Stimulated activated CD4-positive, alpha-beta T cell treated with anti-CD3 and anti-CD28 coated beads, Interleukin-1b, Interleukin-23, amount 100 ng/mL, for 1 hour (primary cell): ENCODE measurements at places on chromosomes 16 and 17.

DNA sequence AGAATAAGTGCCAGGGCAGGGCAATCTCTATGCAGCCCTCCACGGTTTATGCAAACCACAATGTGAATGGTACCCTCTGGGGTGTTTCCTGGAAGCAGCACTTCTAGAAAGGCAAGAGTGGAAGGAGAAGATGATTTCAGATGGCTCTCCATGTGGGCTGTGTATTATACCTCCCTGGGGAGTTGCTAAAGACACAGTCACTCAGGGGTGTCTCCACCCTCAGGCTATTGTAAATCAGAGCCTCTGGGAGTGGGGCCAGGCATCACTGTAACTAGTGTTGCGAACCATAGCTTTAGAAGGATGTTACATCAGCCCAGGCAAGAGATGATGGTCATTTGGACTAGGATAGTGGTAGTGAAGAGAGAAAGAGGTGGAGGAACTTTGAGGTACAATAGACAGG lies 83.3 kb upstream of the ZKSCAN2 start:
- no peak for DNase-seq

DNA sequence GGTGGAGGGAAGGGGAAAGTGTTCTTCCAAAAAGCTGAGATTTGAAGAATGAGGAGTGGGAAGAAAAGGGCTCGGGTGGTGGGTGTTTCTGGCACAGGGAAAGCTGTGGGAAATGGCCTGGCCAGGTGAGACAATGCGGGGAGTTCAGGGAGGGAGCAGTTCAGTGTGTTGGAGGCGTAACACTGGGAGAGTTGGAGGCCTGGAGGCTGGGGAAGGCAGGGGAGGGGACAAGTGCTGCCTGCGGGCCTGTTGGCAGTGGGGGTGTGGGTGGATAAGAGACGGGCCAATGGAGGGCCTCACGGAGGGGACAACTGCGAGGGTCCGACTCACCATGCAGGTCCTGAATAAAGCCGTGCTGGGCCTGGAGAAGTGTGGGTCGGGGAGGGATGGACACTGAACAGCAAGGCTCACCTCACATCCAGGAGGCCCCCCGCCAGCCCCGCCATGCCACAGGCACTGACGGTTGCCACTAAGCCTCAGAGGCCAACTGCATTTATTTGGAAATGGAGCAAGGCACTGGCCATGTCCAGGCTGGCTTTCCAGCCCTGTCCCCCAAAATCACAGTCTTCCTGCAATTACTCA lies 17.8 kb upstream of the KRT19 start:
- no peak for DNase-seq

DNA sequence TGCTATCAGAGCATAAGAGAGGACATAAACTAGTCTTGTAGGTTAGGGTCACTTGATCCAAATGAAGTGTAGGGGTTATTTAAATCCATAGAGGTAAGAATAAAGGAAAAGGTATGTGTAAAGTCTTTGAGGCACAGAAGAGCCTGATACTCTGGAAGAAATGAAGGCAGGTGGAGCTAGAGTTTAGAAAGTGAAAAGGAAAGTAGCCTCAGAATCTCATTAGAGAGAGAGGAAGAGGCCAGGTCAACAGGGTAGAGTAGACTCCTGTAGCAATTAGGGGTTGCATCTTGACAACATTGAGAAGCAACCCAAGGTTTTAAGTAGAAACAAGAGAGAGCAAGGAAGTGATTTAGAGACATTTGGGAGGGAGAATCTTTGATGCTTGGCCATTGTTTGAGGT lies 235.2 kb upstream of the SOX9 start:
- DNase-seq = no peak

GRCh38 chr17:65121916-65122806 lies 15.0 kb upstream of the RGS9 start:
- DNase-seq = no peak

- DNase-seq = no peak
Measured at GRCh38 chr17:39716879-39717536, 13.3 kb downstream of the MIEN1 start.

DNA sequence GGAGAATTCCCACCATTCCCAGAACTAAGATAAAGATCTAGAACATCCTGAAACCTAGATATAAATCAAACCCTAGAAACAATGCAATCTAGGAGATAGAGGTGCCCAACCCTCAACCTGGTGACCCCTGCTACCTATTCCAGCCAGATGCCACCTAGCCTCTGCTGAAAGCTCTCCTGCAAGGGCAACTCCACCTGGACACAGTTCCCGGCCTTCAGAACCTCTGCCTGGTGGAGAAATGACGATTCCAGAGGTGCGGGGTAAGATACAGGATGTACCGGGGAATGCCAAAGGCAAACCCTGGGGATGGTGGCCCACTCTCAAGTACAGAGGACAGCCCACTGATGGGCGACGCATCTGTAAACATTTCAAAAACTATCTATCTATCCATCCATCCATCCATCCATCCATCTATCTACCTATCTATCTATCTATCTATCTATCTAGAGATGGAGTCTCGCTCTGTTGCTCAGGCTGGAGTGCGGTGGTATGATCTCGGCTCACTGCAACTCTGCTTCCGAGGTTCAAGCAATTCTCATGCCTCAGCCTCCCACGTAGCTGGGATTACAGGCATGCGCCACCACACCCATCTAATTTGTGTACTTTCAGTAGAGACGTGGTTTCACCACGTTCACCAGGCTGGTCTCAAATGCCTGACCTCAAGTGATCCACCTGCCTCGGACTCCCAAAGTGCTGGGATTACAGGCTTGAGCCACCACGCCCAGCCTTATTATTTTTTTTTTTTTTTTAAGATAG lies 19.0 kb downstream of the MEAK7 start:
- no peak for DNase-seq

DNA sequence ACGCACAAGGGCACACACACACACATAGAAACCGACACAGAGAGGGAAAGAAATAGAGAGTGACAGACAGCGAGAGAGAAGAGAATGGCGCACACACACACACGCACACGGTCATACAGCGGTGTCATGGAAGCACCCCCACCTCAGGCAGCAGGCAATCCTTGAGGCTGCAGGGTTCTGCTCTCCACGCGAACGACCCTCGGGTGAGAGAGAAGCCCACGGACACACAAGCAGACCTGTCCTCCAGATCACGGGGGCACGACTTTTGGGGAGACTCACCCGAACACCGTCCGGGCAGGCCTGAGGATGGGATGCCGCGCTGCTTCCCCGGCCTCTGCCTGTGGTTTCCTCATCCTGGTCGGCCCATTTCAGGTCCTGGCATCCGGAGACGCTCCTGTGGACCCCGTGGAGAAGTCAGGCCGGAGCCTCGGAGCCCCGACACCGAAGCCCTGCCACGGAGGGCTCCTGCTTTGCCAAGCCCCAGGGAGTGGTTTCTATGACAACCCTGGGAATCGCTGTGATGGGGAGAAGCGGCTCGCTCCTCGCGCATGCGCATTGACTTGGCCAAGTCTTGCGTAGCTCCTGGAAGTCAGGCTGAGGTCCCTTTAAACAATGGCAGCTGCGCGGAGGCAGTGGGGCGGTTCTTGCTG lies 118.2 kb upstream of the KCNJ18 start:
- peak; percentile 12 for DNase-seq

DNA sequence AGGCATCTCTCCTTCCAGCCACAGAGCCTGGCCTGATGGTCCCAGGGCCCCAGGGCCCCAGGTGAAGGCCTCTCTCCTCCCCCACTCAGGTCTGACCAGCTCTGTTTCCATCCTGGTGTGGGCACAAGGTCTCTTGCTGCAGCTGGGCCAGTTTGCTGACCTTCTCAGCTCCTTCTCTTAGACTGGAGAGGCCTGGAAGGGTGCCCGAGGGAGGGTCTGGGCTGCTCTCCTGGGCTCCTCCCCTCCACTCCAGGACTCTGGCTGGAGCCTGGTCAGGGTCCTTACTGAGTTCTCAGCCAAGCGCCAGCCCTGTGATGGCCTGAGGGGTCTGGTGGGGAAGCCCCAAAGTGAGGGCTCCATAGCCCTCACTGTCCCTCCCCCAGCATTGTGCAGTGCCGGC lies 12.4 kb downstream of the SOCS3 start:
- DNase-seq = no peak

DNA sequence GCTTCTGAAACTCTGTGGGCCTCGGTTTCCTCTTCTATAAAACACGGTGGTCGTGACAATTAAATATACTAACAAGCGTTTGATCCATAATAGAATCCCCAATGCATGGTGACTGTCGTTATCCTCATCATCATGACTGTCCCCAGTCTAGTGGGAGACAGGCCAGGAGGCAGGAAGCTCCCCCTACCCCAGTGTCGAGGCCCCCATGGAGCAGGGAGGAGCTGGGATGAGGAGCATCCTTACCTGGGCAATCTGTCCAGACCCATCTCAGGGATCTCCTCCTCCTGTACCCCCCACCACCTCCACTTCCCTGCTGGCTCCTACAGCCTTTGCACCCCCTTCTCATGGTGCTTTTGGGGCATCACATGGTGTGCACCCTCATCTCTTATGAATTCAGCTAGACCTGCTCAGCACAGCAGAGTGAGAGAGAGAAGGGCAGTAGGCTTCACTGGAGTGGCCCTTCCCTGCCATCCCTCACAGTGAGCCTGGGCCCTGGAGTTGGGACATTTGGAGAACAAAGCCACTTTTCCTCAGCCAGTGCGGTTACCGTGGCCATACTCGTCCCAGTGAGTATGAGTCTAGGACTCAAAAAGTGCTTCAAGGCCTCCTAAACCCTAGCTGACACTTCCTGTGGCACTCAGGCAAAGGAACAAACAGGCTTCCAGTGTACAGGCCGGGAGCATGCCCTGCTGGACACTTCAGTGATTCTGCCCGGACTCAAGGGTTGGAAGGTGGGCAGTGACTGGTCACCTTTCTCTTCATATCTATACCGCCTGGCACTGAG lies 148.6 kb downstream of the CLEC16A start:
- no peak for DNase-seq

DNA sequence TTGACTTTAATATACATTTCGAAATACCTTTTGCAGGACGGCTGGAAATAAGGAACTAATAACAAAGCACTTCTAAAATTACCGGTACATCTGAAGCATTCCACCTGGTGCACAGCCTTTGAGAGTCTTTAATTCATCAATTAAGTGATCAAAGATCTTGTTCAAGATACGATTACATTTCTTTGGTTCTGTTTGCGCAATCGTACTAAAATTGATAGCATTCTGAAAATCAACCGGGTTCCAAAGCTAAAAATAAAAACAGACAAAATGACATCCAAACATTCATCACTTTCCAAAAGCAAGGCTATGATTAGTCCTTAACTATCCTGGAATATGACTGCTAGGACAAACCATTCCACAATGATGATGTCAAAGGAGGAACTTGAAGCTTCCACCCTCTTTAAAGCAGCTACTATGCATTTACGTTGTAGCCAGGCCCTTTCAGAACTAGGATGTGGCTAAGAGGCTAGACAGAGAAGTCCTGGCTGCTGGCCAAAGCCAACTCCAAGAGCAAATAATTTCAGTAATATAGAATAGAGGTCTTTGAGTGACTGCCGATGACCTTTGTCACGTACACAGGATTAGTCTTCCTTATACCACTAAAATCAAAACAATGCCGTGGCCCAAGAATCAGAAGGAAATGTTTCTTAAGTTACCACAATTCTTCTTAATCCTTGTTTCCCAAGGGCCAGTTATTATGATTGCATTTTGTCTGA lies 299.8 kb upstream of the PSMD7 start:
- DNase-seq = no peak

DNA sequence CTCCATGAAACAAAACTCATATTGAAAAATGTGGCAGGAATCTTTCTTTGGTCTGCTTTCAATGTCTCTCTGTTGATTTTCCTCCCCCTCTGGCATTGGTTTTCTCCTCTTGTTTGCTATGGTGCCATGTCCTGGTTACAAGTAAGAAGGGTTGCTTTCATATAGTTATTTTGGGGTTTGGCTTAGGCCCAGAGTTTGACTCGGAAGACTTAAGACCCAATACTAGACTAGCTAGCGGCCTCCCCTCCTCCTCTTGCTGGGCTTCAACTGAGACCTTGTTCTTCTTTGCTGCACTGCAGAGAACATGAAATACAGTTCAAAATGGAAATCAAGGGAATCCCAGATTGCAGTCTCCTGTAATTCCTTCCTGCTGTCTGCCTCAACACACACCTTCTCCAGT lies 30.0 kb upstream of the CLEC18A start:
- no peak for DNase-seq

DNA sequence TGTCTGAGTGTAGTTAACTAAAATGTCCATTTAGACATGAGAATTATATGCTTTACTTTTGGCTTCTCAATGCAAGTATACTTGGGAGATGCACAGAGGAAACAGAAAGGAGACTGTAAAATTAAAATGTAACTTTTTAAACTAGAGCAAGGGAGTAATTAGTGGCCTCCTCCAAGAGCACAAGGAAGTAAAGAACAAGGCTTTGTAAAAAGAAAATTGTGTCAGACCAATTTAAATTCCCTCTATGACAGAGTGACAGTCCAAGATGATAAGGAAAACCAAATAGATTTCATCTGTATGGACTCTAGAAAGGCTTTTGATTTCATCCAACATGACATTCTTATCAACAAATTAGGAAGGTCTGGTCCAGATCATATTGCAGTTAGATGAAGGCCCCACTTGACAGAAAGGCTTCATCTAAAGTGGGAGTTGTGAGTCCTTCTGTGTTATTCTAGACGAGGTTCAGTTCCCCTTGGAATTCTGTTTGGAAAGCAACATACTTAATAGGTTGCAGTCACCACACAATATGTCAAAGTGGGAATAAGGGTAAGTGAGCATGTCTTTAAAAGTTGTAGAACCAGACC lies 6.5 kb upstream of the CAPNS2 start:
- DNase-seq = no peak

DNA sequence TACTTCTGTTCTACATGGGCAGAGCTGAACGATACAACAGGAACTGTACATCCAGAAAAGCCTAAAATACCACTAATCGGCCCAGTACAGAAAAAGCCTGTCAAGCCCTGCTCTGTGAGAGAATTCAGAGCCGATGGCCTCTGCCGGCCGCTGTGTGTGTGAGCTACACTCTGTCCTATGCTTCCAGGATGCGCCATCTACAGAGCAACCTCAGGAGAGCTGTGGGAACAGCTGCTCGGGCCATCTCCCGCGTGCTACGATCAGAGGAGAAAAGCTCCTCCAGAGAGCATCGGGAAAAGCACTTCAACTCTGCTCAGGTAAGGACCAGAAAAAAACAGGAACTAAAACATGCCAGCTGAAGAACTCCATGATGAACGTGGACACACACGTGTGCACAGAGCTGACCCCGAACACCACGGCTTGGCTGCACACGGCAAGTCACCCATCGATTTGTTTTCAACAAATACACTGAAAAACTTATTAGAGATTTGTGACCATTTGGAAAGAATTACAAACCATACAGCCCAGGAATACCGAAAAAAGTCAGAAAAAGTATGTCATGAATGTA lies 115.9 kb downstream of the ANKRD11 start:
- DNase-seq = no peak
